AG09319 (cell line): ENCODE measurements at places on chromosomes 3 and 15.

- DNase-seq, result no peak
Measured at GRCh38 chr3:94965867-94966475, 903.1 kb downstream of the NSUN3 start.

DNA sequence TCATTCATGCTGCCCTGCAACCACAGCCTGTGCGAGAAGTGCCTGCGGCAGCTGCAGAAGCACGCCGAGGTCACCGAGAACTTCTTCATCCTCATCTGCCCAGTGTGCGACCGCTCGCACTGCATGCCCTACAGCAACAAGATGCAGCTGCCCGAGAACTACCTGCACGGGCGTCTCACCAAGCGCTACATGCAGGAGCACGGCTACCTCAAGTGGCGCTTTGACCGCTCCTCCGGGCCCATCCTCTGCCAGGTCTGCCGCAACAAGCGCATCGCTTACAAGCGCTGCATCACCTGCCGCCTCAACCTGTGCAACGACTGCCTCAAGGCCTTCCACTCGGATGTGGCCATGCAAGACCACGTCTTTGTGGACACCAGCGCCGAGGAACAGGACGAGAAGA, 4.7 kb downstream of the TRIM42 start:
- DNase-seq, result no peak

GRCh38 chr15:43199945-43200488, 14.8 kb downstream of the CCNDBP1 start:
- no peak for DNase-seq

GRCh38 chr3:60935709-60936108, 315.5 kb downstream of the FHIT start:
- DNase-seq, result no peak

DNA sequence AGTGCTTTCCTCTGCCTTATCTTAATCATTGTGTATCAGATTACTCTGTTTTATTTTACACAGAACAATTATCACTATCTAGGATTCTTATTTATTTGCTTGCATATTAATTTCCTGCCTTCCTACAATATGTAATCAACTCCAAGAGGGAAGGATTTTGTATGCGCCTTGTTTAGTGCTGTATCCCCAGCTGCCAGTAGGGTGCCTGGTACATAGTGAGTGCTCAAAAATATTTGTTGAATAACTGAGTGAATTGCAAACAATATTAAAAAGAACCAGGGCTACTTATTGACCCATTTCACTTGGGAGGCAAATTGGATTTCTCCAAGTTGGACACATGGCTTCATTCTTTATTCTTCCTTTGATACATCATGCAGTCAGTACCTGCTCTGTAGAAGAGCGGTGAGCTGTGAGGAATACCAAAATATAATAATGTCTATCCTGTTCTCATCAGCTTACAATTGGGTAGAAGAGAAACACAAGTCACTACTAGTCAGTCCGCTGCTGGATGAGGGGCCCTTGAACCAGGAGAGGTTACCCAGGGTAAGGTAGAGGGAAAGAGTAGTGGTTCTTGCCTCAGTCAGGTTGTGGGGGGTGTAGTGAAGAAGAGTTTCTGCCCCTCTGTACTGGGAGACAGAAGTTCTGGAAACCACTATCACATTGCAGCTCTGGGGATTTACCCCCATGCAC, 233.9 kb upstream of the ZBTB20 start:
- DNase-seq, result no peak

DNA sequence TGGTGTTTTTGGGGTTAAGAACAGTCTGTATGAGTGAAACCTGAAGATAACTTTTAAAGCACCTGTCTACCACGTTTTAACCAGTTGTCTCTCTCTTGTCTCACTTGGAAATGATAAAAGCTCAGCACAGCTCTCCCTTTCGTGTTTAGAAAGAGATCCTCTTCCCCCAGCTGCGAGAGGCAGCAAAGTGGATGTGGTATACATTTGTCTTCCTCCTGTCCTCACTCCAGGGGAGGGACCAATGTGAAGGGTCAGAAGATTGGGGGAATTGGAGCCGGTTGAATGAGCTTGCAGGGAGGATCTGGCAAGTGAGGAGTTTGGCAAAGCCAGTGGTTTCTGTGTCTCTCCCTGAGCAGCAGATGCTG, 14.6 kb downstream of the SMAD6 start:
- no peak for DNase-seq

DNA sequence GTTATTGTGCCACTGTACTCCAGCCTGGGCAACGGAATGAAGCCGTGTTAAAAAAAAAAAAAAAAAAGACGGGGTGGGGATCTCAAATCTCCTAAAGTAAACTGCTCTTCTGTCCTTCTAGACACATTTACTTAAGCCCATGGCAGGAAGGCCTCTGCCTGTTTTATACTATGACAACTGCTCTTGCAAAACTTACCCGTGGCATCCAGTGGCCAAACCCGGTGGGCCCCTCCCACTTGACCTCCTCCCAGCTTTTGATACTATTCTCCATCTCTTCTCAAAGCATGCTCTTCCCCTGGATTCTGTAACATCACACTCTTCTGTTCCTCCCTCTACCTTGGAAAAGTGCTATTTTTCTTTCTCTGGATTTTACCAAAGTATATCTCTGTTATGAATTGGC, 112.2 kb downstream of the RFTN1 start:
- DNase-seq, result no peak
